ENCODE measurements at places on chromosomes 2 and 18.

- DNase-seq, result no peak
These were observed 101.9 kb downstream of the CDH20 start for GRCh38 chr18:61435064-61435652.

- no peak for DNase-seq
These were observed 2.6 kb downstream of the TMEM131 start for GRCh38 chr2:97992836-97993825.

DNA sequence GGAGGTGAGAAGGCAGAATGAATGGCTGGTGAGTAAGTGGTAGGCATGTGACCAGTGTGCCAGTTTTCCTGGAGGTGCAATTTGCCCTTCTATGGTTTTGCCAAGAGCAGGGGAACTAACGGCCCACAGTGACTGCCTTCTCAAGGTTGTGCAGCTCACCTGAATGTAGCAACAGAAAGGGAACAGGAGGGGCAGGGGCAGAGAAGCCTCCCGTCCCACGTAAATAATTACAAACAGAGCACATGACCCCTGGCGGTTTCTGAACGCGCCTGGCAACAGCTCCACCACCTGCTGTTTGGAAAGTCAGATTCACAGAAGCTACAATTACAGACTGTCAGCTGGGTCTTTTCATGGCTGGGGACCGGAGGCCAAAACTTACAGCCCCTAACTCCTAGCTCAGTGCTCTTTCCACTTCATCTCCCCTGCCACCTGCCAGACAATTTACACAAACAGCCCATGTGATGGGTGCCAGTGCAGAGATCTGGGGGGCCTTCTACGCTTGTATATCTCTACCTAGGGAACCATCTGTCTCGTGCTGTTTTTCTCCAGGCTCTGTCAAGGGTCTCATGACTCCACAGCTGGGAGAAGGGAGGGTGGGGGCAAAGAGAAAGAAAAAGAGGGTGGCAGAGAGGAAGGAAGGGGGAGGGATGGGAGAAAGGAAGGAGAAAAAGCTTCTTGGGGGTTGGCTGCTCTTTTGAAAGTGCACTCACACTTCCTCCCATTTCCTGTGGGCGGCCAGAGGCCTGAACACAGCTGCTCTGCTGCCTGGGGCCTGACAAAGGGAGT is 69.6 kb downstream of the POLR1A start:
- DNase-seq, result peak; percentile 25

DNA sequence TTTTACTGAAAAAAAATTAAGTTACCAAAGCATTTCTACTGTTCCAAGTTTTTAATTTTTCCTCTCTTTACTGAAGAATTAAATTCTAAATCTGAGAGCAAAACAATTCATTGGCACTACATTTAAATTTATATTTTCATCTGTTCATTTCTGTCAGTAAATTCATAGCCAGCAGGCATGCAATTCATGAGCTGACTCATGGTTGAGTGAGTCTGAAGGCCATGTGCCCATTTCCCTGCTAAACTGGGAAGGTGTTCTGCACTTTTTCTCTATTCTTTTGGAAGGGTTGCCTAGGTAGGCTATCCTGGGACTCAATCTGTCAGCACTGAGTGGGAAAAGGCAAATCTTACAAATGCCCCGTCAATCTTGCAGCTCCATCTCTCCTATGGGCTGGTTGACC is 88.7 kb downstream of the KLHL14 start:
- DNase-seq, result no peak

DNA sequence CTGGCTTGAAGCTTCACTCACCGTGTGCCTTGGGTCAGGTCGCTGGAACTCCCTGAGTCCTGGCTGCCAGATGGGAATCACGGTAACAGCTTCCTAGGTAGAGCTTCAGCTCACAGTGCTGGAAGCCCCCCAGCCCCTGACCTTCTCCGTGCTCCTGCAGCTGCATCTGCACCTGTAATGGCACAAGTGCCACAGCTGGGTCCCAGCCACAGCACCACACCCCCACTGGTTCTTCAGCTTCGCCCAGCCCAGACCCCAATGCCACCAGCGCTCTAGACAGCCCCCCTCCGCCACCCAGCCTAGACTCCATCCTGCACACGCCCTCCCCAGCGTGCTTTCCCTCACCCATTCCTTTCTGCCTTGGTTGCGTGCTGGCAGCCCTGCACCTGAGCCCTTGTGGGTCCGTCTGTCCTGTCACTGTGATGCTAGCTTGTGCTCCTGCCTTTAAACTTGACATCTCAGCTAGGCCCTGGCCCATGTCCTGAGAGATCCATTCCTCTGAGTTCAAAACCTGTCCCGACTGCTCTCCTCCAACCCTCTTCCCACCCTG is 7.6 kb upstream of the ESPNL start:
- DNase-seq, result no peak

DNA sequence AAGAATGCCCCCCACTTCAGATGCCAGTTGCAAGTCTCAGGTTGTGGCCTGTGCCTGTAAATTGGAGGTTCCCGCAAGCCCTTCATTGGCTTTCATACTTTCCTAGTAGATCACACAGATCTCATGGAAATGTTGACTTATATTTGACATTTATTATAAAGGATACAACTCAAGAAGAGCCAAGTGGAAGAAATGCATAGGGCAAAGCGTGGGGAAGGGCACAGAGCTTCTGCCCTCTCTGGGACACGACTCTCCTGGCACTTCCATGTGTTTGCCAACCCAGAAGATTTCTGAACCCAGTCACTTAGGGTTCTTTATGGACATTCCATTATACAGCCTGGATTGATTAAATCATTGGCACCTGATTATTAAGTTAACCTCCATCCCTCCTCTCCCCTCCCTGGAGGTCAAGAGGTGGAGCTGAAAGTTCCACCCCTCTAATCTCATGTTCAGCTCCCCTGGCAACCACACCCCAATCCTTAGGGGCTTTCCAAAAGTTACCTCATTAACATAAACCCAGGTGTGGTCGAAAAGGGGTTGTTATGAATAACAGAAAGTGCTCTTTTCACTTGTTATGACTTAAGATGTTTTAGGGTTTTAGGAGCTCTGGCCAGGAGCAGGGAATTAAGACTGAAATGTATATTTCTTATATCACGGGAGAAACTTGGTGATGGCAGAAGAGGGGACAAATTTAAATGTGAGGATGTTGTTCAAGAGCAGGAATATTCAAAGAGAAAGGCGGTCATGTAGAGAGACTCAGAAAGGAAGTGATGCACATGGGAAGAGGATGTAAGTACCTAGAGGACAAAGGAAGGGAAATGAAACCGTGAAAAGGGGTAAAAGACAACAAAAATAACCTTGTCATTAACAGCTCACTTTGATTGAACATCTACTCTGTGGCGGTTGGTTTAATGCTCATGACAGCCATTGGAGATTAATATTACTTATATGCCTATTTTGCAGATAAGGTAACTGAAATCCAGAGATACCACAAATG is 31.8 kb downstream of the SP100 start:
- DNase-seq, result no peak

DNA sequence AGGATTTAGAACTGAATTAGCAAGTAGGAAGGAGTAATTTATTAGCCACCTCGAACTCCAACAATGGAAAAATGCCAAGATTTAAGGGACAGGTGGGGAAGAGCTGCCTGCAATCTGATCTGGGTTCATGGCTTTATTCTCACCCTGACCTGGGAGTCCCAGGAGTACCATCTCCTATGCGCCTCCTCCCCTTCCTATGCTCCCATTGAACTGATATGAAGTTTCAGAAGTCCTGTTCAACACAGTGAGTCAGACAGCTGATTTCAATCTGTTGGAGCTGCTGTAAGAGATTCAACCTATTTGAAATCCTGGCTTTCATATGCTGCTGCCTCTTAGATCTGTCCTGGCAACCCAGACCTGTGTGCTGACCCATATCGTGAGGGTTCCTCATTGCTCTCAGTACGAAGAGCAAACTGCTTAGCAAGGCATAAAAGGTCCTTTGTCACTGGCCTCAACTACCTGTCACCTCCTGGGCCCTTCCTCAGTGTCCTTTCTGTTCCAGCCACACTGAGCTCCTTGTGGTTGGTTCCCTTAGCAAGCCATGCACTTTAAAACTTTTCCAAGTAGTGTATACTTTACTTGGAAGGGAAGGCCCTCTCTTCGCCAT is 15.9 kb upstream of the CD28 start:
- no peak for DNase-seq

Measured in activated T-helper 1 cell treated with anti-CD3 and anti-CD28 coated beads, Interleukin-2, amount 50 U/mL, for 16 hours (primary cell).